ENCODE measurements at places on chromosomes 11 and 22.

DNA sequence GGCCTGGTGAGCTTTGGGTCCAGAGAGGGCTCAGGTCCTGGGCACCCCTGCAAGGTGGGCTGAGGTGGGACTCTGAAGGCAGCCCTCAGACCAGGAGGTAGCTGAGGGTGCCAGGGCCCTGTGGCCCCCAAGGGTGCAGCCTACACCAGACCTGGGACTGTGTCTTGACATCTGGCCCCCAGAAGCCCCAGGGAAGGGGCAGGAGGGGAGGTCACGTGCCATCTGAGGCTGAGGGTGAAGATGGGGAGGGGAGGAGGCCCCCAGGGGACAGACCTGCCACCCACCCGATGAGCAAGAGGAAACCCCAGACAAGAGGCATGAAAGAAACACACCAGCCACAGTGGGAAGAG, 520.2 kb downstream of the BRD1 start:
- DNase-seq = peak; percentile 1

GRCh38 chr22:22721681-22722354, 77.4 kb downstream of the GGTLC2 start:
- DNase-seq = no peak

DNA sequence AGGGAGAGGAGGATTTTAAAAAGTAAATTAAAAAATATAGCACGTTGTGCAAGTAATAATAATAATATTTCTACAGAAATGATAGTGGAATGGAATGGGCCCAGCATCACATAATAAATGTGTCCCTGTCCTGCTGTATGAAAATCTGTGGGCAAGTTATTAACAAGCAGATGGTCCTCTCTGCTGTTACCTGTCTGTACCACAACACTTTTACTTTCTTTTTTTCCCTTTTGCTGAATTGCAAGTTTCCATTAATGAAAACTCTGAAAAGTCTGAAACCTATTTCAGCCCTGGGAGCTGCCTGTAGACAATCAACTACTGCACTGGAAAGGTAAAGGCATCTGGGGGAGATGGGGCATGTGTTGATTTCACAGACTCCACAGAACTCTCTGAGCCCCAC, 937.1 kb downstream of the OPCML start:
- no peak for DNase-seq

DNA sequence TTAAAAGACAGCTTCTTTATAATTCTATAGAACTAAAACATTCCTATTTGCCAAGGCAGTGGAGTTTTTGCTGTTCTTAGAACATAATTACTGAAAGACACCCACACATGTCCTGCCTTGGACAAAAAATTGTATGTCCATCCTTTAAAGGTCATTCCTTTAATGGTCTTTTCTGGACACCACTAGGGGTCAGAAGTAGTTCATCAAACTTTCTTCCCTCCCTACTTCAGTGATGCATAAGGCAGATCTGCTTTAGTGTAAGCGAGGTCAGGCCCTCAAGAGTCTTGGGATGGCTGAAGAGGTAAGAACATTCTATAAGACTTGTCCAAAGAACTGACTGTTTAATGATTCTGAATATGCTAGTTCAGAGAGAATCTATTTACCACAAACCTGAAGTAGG, 4.3 kb upstream of the OR51V1 start:
- no peak for DNase-seq

- no peak for DNase-seq
These were observed 547.6 kb downstream of the INSC start for GRCh38 chr11:15662285-15662684.

- DNase-seq = no peak
These were observed 31.4 kb upstream of the VPREB1 start for GRCh38 chr22:22213231-22213630.

GRCh38 chr11:9757809-9758636, 94.1 kb downstream of the SWAP70 start:
- peak; percentile 89 for DNase-seq

GRCh38 chr11:118092907-118093571, 6.3 kb upstream of the SMIM35 start:
- DNase-seq = no peak

- DNase-seq = no peak
These were observed 22.9 kb upstream of the ROBO3 start for GRCh38 chr11:124842305-124842704.

- no peak for DNase-seq
These were observed 10.4 kb downstream of the OAF start for GRCh38 chr11:120221115-120221752.

- peak; percentile 47 for DNase-seq
These were observed 15.4 kb downstream of the FAM181B start for GRCh38 chr11:82718307-82718706.

DNA sequence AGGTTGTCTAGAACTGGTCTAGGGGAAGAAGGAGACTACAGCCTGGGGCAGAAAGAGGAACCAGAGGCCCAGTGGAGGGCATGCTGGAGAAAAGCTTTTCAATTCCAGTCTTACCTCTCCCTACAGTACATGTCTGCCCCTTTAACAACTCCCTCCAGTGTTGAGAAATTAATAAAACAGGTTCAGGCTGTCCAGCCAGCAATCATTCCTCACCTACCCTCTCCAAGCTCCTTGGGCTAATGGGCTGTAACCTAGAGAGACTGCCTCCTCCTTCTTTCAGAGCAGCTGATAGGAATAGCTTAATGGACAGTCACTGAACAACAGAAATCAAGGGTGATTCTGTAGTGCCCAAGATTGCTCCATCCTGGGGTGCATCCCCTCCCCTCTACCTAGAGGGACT, 8.8 kb downstream of the SLC35F2 start:
- DNase-seq = no peak

- DNase-seq = peak; percentile 28
These were observed 28.8 kb upstream of the P2RY2 start for GRCh38 chr11:73189315-73189714.

DNA sequence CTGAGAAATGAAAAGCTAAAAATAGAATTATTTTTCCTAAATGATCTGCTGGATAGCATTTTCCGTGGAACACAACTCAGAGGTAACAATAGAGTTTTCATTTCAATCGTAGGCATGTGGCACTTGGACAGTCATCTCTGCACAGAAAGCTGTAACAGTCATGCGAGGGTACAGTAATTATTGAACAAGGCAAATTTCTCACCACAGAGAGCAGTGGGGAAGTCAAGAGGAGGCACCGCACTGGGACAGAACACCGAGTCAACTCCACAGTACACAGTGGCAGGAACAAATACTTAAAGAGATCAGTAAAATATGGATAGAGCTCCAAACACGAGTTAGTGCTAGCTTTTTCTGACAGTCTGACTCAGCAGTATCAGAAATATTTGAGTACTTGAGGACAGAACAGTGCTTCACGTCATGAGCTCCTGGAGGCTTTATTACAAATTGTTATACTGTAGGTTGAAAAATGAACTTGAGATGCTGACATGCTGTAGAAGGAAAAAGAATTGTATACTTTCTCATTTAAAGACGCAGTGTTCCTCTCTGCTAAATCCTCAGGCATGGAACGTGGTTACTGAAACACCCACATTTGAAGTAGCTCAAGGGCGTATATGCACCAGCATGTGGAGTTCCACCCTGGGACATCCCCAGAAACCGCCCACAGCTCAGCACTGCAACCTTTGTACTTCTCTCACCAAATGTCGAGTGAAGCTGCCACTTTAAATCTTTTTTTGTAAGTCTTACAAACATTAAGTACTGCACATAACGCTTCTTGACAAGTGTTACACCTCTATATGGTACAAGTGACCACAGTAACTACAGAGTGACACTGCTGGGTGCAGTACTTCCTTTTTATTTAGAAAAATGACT, 27.4 kb upstream of the YPEL1 start:
- no peak for DNase-seq

- DNase-seq = no peak
These were observed 1.7 kb upstream of the DIXDC1 start for GRCh38 chr11:111935317-111936039.

DNA sequence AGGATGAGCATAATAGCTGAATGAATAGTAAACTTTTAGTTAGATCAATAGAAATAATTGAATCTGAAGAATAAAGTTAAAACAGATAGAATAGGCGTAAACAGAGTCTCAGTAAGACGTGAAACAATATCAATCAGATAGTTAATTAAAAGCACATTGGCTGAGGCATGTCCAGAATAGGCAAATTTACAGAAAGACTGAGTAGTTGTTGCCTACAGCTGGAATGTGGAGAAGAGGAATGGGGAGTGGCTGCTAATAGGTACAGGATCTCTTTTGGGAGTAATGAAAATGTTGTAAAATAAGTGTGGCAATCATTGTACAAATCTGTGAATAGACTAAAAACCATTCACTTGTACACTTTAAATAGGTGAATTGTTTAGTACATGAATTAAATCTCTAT, 36.3 kb upstream of the ME3 start:
- no peak for DNase-seq

GRCh38 chr22:19430890-19431541, 517 bp downstream of the HIRA start:
- peak; percentile 48 for DNase-seq

DNA sequence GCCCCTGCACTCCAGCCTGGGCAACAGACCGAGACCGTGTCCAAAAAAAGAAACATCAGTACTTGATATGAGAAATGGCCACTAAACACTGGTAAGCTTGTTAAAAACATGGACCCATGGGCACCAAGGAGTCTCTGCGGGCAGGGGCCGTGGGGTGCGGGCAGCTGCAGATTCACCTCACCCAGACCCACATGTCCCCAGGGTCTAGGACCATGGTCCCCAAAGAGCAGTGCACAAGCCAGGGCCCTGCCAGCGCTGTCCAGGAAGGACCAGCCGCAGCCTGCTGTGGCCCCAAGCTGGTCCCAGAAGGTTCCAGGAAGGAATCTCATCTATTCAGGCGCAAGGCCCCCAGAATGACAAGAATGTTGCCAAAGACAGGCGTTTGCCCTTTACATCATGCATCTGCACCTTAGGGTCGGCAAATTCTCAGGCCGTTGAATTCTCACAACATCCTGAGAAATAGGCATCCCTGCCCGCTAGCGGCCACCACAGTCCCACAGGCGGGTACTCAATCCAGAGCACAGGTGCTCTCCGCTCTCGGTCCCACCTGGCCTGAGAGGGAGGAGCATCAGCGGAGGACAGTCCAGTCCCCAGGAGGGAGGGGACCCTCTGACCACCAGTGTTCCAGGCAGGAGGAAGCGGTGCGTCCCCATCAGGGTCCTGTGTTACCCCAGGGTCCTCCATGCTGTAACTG, 9.5 kb downstream of the YPEL1 start:
- no peak for DNase-seq

DNA sequence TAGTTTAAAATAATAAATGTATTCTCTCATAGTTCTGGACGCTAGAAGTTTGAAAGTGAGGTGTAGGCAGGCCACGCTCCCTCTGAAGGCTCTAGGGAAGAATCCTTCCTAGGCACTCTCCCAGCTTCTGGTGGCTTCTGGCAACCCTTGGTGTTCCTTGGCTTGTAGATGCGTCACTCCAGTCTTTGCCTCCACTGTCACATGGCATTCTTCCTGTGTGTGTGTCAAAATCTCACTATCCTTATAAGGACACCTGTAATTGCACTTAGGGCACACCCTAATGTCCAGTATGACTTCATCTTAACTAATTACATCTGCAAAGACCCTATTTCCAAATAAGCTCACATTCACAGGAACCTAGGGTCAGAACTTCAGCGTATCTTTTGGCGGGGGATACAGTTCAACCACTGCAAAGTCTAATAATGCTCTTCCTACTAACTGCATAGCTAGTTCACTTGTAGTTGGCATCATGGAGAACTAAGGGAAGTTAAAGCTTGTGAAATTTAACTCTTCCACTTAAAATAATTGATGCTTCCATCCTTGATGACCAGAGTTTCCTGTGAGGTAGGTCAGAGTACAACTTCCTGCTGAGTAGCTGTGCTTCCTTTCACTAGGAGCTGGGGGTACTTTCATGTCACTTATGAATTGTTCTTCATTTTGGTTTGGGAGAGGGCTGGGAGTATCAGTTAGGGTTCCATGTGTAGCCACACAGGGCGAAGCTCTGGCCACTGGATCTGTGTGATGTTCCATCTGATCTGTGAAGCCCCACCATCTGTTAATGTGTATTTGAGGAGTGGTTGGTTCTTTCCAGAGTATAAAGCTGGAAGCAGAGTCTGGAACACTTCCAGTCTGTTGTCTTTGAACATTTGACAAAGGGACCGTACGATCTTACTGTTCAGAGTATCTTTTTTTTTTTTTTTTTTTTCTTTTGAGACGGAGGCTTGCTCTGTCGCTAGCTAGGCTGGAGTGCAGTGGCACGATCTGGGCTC, 10.5 kb downstream of the YWHAH start:
- no peak for DNase-seq

GRCh38 chr22:19527321-19527721, 3.1 kb upstream of the CLDN5 start:
- DNase-seq = no peak

DNA sequence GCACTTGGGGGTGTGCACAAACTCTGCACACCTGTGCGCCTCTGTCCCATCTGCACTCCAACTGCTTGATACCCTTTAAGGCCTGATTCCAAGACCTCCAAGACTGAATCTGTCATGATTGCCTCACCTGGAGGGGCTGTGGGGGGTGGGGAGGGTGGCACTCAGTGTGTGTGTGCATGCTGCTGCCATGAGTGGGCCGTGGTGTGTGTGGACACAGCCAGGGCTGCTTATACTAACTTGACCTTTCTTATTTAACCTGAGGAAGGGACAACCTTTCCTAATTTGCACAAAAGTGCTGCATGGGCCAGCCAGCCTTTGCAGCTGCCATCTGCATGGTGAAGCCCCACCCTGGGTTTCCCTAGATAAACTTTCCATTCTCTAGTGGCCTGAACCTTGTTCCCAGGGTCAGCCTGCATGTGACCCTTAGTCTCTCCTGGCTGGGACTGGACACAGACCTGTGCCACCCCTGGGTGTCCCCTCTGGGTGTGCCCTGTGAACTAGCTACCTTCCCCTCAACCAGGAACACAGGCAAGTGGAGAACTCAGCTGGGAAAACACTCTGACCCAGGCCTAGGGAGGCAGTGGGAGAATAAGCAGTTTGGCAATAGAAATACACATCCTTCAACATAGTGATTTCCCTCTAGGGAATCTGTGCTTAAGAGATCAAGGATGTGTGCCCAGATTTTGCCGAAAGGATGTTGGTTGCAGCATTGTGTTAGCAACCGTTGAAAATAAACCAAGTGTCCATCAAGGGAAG, 45.4 kb upstream of the DKK3 start:
- DNase-seq = no peak

- DNase-seq = no peak
These were observed 3.1 kb downstream of the KCNJ4 start for GRCh38 chr22:38451864-38452263.

DNA sequence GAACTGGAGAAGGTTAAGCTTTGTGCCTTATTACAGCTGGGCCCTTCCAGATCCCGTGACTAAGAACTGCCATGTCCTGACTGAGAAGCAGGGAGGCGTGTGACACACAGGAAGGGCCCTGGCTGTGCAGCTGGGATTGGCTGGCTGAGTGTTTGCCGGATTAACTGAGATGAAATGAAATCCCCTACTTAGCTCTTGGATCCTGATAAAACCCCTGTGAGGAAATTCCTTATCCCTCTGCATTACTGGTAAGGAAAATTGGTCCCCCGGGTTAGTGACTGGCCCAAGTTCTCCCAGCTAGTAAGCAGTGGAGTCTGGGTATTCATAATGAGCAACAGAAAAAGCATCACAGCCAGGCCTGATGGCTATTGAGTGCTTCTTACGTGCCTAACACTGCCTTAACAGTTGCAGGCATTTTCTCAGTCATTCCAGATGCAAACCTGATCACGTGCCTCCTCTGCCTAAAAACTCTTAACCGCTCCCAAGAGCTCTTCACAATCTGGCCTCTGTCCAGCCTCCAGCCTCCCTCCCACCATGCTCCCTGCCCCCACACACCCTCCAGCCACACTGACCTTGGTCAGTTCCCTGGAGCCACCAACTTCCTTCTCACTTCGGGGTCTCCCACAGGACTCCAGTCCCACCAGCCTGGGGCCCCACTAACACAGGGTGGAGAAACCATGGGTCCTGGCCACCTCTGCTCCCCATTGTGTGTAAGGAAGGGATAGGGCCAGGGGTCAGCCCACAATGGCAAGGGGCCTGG, 37.8 kb downstream of the ARRB1 start:
- peak; percentile 74 for DNase-seq
